ENCODE measurements at places on chromosomes 3 and 15.

GRCh38 chr3:13835246-13835645, 44.6 kb downstream of the WNT7A start:
- no peak for DNase-seq

DNA sequence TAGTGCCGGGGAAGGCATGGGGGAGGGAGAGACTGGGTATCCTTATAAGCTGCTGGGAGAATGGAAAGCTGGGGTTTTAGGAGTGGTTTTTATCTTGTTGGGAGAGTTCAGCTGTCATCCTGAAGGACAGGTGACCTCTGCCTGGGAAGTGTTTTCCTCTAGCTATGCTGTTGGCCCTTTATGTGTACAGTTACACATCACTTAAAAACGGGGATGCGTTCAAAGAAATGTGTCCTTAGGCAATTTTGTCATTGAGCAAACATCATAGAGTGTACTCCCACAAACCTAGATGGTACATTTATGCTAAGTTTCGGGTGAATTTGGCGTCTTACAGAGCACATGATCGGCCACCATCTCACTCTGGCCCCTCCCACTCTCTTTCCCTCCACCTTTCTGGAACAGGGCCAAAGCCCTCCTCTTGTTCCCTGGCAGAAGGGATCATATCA, 164.3 kb upstream of the NUDT16 start:
- no peak for DNase-seq

DNA sequence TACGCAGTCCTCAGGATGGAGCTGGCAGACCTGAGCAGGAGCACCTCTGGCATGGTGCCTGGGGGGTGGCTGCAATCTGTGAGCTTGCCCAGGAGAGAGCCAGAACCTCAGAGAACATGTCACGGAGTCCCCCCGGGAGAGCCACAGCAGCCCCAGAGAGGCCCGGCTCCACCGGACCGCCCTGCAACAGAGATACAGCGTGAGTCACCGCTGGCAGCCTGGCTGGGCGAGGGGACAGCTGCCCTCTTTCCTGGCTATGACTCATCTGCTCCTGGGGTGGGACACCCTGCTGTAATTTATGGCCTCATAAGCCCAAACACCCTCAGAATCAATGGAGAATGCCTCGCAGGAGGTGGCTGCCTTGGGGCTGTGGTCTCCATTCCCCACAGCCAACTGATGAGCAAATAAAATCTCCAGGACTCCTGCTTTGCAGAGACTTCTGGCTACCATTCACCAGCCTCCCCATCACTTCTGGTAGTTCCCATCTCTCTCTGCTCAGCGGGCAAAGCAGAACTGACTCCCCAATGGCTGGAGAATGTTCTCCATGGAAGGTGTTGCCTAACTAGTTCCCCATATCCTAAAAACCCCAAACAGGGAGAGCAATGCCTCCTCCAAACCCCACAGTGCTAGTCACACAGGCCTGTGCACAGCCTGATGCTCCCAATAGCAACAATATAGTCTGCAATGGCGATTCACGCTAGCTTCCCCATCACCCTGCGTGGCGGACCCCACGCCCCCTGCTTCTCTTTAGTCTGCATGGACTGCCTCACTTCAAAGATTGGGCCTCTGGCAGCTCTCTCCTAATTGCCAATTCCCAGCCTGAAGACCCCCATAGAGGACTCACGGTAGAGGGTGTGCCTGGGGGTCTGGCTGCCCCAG, 21.6 kb downstream of the ACSBG1 start:
- DNase-seq: no peak

- DNase-seq: no peak
These were observed 26.2 kb upstream of the ANXA2 start for GRCh38 chr15:60424006-60424405.

DNA sequence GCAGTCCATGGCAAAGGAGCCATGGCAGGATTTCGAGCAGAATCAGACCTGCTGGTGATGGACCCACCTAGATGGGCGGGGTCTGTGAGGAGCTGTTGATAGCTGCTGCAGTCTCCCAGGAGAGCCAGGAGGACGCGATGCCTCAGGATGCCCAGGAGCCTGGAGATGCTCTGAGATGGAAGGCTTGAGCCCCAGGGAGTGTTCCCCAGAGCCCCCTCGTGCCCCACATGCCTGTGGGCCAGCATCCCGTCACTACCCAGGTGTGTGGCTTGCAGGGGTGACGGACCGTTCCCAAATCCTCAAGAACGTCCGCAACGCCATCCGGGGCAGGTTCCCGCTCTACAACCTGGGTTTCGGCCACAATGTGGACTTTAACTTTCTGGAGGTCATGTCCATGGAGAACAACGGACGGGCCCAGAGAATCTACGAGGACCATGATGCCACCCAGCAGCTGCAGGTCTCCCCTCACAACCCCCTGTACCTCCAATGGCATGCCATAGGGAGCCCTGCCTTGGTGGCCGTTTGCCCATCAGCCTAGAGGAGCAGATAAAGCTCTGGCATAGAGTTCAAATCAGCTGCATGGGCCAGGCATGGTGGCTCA, 6.7 kb downstream of the ITIH1 start:
- DNase-seq: no peak

- no peak for DNase-seq
These were observed 480.5 kb upstream of the ARRDC4 start for GRCh38 chr15:97479957-97480356.

GRCh38 chr15:39193611-39194010, 387.3 kb upstream of the THBS1 start:
- no peak for DNase-seq

DNA sequence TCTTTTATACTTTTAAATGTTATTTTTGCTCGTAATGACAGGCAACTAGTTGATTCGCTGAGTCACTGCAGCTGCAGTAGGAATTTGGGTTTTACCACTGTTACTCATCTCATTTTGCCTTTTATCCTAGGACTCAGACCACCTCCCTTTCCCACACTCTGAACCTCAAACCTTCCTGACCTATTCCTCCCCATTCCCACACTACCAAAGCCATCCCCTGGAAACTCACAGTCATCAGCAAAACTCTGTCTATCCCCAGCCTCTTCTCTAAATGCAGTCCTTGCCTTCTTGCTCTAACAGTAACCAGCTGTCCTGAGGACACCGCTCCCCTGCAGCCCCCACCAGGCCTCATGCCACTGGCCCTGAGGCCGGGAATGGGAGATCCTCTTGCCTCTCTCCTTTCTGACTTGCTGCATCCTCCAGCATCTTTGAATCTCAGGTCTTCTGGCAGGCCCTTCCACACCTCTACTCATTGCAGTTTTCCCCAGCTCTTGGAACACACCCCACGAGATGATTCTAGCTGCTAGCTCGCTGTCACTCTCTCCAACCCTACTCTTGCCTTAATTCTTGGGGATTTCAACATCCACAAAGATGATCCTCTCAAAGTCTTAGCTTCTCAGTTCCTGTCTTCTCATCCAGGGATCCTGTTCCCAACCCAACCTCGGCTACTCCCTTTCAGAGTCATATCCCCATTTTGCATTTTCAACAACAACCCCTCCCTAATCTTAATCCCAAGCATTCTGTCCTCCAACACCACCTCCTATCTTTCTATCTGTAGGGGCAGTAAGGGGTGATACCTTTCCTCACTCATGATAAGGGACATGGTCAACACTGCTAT, 55.9 kb upstream of the C3orf80 start:
- DNase-seq: no peak

DNA sequence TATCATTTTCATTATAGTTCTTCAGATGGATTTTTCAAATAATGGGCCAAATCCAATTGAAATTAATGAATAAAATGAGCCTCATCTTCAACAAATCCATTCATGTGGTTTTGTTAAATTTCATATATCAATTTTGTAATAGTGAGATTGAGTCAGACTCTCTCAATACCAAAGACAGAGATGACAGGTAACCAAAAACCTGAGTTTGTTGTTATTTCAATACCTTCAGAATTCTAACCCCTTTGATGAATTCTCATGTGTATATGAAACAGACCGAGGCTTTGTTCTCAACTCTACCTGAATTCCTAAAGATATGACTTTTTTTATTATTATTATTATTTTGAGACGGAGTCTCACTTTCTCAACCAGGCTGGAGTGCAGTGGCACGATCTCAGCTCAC, 92.8 kb downstream of the FOXP1 start:
- DNase-seq: no peak
